ENCODE measurements at places on chromosomes 11 and 22.
A peak's percentile ranks its signal among the peaks of the same experiment; 100 is the strongest.

GRCh38 chr22:49533886-49534285 is 293.8 kb downstream of the BRD1 start:
- DNase-seq = no peak

GRCh38 chr11:79054636-79055035 is 386.2 kb downstream of the TENM4 start:
- no peak for DNase-seq

- DNase-seq = no peak
These were observed 42.2 kb downstream of the PPFIA1 start for GRCh38 chr11:70312401-70313357.

DNA sequence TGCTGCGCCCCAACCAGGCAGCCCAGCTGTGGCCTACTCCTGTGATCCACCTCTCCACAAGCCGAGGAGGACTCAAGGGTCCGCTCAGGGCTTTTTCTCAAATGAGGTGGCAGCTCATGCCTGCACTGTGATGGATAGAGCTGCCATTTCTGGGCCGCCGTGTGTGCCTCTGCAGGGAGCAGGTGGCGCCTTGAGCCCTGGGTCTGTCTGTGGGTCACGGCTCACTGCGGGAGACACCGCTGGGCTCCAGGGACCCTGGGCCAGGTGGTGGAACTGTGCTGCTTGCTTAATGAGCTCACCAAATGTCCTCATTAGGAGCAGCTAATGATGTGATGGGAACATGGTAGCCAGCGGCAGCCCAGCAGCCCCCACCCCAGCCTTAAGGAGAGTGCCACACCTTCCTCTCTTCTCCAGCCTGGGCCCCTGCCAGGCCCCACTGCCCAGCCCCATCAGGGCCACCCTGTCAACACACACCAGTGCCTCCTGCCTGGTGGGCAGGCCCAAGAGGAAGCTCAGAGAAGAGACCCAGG is 50.8 kb downstream of the DHCR7 start:
- DNase-seq = no peak

- DNase-seq = no peak
These were observed 7.9 kb downstream of the TIGD3 start for GRCh38 chr11:65362320-65362931.

DNA sequence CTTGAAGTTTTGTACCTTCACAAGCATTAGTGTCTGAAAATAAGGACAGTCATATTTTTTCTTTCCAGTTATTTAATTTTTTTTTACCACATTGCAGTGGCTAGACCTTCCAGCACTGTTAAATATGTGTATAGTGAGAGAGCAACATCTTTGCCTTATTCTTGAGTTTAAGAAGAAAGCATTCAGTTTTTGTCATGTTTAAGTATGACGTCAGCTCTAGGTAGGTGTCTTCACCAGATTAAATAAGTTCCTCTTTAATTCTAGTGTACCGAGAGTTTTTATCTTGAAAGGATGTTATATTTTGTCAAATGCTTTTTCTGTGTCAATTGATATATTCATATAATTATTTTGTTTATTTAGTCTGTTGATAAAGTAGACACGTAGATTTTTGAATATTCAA is 258.8 kb downstream of the FAM181B start:
- no peak for DNase-seq

GRCh38 chr11:80371931-80372330 is 931.1 kb upstream of the TENM4 start:
- DNase-seq = no peak

DNA sequence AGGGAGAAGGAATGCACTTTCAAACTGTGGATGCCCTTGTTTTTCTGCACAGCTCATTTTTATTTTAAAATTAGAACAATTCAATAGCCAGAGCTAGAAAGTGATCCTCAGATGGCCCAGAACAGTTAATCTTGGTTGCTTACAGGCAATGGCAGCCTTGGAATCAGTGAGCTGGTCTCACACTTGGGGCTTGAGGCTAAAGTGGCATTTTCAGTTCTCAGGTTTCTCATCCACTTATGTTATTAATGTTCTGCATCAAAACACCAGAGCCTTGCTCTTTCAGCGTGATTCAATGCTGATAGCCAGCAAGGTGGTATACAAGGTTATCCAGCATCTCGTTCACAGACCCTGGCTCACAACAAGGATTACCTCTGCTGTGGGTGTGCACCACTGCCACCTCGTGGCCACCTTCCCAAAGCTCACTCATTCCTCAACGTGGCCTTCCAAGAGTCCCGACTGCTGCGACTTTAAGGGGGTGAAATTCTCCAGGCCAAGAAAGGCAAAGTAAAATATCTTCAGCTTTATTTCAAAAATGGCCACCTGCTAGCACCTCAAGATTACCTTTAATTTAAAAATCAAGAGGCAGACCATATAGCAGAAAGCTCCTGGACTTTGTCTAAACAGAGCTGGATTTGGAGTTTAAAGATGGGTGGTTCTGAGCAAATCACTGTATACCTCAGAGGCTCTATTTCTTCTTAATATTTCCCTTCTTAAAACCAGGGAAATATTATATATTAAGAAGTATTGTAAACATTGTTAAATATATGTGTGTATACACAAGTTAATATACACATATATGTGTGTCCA is 34.2 kb upstream of the FSHB start:
- DNase-seq = peak; percentile 4

GRCh38 chr11:95229199-95229992 is 1.6 kb downstream of the SESN3 start:
- no peak for DNase-seq

DNA sequence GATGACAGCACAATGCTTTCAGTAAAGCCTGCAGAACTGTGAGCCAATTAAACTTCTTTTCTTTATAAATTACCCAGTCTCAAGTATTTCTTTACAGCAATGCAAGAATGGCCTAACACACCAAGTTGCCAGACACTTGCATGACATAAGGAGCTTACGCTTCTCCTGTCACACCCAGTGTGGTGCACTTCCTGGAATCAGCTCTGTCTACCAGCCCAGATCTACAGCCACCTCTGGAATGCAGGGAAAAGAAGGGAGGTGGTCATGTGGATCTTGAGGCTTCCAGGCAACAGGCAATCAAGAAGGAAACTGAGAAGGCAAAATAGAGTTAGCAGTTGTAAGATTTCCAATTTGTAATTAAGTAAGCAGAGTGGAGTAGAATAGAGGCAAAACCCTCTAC is 37.4 kb upstream of the SESN3 start:
- DNase-seq = no peak

- no peak for DNase-seq
These were observed 106.8 kb downstream of the CCDC83 start for GRCh38 chr11:85961930-85962363.

GRCh38 chr11:12126344-12127019 is 16.1 kb downstream of the MICAL2 start:
- no peak for DNase-seq

- DNase-seq = no peak
These were observed 10.9 kb downstream of the RCN1 start for GRCh38 chr11:32101791-32102190.

- no peak for DNase-seq
These were observed 55.9 kb downstream of the LRRC32 start for GRCh38 chr11:76614471-76615179.

- DNase-seq = no peak
These were observed 14.5 kb upstream of the CYP2R1 start for GRCh38 chr11:14906578-14906977.

DNA sequence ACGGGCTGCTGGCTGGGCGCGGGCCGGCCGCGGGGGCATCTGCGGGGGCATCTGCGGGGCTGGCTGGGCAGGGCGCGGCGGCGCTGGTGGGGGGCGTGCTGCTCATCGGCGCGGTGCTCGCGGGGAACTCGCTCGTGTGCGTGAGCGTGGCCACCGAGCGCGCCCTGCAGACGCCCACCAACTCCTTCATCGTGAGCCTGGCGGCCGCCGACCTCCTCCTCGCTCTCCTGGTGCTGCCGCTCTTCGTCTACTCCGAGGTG is 194 bp downstream of the DRD4 start:
- no peak for DNase-seq

DNA sequence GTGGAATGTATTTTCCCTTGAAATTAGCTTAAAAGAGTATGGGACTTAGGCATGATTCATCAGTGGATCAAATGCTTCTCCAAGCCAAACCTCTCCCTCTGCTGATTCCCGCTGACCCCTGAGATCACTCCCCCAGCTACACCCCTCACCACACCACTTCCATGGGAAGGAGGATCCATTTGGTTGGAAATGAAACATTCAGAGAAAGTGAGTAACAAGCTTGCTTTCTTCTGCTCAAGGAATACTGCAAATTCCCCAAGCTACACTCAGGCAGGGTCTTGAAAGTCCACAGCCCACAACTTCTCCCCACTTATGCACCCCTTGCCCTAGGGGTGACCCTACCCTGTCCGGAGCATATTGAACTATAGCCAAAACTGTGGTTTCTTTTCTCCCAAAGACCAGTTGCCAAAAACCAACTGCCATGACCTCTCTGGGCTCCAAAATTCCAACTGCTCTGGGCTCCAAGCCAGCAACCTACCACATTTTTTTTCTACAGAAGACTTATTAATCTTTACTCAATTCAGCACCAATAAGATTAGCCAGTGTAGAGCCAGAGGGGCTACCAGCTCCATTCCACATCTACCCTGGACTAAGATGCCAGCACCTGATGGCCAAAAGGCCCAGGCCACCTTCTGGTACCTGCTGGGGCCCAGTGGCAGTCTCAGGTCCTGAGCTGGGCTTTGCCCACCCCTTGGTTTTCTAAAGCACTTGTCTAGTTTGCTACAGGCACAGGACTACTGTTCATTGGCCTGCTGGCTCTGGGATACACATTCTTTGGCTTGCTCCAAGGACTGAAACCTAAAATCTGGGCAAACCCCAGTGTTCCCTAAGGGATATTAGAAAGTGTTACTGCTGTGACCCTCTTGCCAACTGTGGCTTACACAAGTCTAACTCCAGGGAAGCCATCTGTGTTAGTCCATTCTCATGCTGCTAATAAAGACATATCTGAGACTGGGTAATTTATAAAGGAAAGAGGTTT is 101.1 kb downstream of the MICAL3 start:
- DNase-seq = no peak

- no peak for DNase-seq
These were observed 6.7 kb downstream of the APLNR start for GRCh38 chr11:57230316-57230715.

DNA sequence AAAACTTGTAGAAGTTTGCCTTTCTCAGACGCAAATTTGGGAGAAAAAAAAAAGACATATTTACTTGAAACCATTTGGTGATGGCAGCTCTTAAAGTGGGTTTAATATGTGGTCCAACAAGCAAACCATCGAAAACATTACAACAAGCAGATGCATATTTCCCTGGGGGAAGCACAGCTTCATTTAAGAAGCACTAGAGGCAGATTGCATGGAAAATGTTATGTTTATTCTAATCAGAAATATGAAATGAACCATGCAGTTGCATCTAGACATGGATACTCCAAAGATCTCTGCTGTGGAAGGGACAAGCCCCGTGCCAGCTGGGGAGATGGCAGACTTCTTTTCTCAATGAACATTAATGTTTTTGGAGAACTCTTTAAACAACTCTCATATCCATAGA is 57.4 kb upstream of the PARVA start:
- DNase-seq = no peak

DNA sequence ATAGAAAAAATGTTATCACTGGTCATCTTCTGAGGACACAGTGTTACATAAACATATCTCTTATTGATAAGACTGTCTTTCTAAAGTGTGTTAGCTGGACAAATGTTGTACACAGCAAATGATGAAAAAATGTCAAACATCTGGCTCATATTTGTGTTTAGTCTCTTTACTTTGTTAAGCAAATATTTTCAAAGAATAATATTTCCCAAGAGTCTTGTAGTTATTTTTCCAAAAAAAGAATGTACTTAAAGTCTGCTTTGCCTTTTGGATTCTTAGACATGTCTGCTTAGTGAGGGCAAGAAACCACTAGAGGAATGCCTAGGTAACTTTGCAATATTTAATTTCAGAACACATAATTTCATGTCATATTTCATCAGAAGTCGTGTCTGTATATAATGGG is 23.9 kb upstream of the CCDC179 start:
- DNase-seq = no peak

DNA sequence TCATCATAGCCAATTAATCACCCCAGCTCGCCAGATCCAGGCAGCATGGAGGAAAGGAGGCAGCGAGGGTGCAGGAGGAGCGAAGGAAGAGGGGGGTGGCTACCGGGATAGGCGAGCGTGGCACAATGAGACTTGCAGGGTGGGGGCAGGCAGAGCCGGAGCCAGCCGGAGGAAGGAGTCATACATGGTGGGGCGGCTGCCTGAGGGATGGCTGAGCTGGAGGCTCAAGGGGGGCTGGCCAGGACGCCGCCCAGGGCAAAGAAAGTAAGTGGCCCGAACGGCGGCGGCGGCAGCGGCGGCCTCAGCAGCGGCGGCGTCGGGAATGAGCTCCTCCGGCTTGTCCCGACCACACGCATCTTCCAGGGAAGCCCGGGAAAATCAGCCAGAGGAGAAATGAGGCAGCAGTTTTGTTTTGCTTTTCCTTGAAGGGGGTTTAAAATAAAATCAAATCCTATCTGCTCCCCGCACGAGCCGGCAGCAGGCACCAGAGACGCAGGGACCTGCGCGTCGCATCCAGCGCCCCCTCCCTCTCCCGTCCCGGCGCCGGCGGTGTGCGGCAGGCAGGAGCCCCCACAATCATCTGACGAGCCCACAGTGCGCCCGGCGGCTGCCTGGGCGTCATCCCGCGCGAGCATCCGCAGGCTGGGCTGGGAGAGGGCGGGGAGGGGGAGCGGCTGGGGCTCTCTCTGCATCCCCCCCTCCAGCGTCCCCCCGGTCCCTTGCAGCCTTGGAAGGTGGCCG is 263.6 kb downstream of the CTTN start:
- no peak for DNase-seq

DNA sequence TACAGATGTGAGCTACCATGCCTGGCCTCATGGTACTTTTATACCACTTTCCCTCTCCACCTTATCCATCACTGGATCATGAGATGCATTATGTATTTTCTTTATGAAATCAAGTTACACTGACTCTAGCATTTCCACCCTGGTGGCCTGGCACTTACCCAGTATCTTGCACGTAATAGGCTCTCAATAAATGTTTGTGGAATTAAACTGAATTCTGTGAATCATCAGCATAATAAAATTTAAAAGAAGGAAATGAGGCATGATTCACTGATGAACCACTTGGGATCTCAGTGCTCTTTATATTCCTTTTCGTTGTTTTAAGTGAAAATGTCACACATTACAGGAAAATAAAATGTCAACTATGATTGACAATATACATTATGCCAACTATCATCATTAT is 25.1 kb downstream of the ADM start:
- no peak for DNase-seq

DNA sequence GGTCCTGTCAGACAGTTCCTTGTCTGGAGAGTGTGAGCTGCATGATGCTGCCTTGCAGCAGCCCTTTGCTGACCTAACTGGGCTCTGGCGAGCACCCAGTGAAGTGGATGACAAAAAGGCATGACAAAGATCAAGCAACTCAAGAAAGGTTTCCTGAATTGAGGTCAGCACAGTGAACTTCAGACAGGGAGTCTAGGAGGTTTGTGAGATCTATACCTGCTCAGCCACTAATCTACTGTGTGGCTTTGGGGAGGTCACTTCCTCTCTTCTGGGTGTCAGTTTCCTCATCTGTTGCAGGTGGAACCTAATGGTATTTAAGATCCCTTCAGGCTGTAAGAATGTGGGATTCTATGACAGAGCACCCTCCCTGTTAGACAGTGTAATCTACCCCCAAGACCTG is 213.9 kb upstream of the NARS2 start:
- no peak for DNase-seq

- no peak for DNase-seq
These were observed 2.3 kb downstream of the CYB5R3 start for GRCh38 chr22:42646569-42647525.
